Activated naive CD8-positive, alpha-beta T cell treated with anti-CD3 and anti-CD28 coated beads for 36 hours (primary cell): ENCODE measurements at places on chromosomes 2 and 18. TPM values are rescaled to one million over a fixed set of nuclear protein-coding genes. Genes with fewer than 3 reads are reported as not detected.
A peak's percentile ranks its signal among the peaks of the same experiment; 100 is the strongest.

Gene CREG2
- not detected for total RNA-seq

DNA sequence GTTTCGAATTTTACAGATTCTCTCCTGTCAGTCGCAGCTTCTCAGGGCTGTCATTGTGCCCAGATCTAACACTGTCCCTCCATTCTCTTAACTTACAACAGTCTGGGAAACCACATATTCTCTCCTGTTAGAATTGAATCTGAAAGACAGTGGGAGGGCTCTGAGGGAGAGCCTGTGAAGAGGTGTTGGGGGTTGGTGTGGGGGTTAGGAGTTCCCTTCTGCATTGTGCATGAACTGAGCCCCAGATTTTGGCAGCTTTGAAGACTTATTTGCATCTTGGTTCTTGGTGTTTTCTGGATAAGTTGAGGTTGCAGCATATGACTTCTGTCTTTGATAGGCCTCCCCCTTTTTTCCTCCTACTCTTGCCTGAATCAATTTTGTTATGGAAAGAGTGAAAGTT lies 64.1 kb downstream of the TANC1 start:
- no peaks in the 10 kb centered on the region for H3K27me3 ChIP-seq
- H3K4me1 ChIP-seq: no peaks in the 10 kb centered on the region
- H3K27ac ChIP-seq: no peak overlapping the region
- no peaks in the 10 kb centered on the region for H3K36me3 ChIP-seq
- DNase-seq: no peak
- no peak overlapping the region for H3K4me3 ChIP-seq

DNA sequence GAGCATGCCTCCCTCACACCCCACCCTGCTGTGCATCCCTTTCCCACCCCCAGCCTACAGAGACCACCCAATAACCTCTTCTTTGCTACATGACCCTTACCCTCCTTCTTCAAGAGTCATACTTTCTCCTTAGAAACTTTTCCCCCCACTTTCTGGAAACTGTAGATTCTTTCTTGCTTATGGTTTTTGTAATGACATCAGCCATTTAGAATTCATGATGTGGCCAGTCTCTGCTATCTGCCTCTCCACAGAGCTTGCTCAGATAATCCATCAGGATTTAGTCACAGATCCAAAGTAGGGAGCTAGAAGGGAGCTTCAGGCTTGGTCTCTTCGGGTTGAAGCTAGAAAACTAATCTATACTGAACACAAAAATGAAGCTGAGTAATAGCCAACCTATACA lies 36.5 kb downstream of the GALM start:
- no peak overlapping the region for H3K4me3 ChIP-seq
- H3K27me3 ChIP-seq: no peaks in the 10 kb centered on the region
- peaks cover 47% of the 10 kb centered on the region for H3K36me3 ChIP-seq

DNA sequence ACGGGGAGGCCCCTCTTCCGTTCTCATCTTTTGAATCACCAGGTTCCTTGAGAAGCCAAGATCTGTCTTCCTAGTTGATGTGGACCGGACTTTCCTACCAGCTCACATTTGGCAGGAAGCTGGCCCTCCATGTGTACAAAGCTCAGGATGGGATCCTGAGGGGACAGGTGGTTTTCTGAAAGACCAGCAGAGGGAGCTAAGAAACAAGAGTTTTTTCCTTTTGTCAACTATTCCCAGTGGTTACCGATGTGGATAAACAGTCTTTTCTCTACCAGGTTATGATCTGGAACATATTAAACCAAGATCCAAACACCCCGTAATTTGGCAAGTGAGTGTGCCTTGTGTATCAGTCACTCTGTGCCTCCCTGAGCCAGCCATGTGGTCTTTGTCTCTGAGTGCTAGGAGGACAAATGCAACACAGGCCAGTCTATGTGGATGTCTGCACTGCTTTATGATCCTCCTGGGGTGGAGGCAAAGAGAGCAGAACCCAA lies 25.1 kb upstream of the ARHGAP25 start:
- H3K4me1 ChIP-seq: peaks cover 26% of the 10 kb centered on the region
- no peaks in the 10 kb centered on the region for H3K36me3 ChIP-seq
- DNase-seq: no peak
- H3K27me3 ChIP-seq: no peaks in the 10 kb centered on the region
- H3K27ac ChIP-seq: peak overlapping the region; percentile 74
- no peak overlapping the region for H3K4me3 ChIP-seq

Gene LBH
- total RNA-seq: 85.0 TPM

DNA sequence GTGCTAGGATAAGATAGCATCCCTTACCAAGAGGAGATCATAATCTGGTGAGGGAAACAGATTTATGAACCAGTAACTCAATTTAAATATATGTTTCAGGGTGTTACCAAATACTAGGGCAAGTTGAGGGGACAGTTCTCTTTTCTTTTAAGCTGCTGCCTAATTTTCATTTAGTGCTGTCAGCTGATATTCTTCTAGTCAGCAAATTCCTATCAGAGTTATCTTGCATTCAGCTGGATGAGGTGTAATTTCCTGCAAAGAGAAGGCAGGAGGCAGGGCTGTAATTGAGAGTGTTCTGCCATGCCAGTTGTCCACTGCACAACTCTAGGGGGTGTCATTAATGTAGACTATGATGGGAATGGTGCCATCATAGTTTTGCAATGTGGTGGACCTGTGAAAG lies 141.3 kb upstream of the LHCGR start:
- no peak overlapping the region for H3K4me3 ChIP-seq
- H3K27me3 ChIP-seq: peaks cover 3% of the 10 kb centered on the region
- no peaks in the 10 kb centered on the region for H3K36me3 ChIP-seq

GRCh38 chr2:51263951-51264350 lies 232.0 kb upstream of the NRXN1 start:
- no peaks in the 10 kb centered on the region for H3K4me1 ChIP-seq
- H3K27ac ChIP-seq: no peak overlapping the region

DNA sequence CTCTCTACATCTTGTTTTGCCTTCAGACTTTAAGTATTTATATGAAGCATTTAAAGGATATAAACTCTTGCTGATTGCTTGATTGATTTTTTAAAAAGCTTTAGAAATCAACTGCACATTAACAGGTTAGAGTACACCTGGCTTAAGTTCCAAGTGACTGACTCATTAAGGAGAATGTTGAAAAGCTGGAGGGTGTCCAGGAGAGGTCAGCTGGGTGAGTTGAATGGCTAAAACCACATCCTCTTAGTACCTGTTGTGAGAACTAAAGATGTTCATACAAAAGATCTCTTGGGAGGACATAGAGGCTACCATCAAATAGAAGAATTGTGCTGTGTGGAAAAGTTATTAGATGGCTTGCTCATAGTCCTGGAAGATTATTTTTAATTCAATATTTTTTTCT lies 206.8 kb downstream of the TXNL1 start:
- no peaks in the 10 kb centered on the region for H3K36me3 ChIP-seq
- no peaks in the 10 kb centered on the region for H3K4me1 ChIP-seq
- H3K4me3 ChIP-seq: no peak overlapping the region
- peaks cover 3% of the 10 kb centered on the region for H3K27me3 ChIP-seq
- DNase-seq: no peak

GRCh38 chr2:178734518-178734917 lies 72.7 kb downstream of the TTN start:
- no peak overlapping the region for H3K4me3 ChIP-seq
- DNase-seq: no peak
- no peaks in the 10 kb centered on the region for H3K27me3 ChIP-seq
- H3K36me3 ChIP-seq: peaks cover 6% of the 10 kb centered on the region
- H3K4me1 ChIP-seq: no peaks in the 10 kb centered on the region
- no peak overlapping the region for H3K27ac ChIP-seq

Gene DUSP19
- 2.0 TPM for total RNA-seq

DNA sequence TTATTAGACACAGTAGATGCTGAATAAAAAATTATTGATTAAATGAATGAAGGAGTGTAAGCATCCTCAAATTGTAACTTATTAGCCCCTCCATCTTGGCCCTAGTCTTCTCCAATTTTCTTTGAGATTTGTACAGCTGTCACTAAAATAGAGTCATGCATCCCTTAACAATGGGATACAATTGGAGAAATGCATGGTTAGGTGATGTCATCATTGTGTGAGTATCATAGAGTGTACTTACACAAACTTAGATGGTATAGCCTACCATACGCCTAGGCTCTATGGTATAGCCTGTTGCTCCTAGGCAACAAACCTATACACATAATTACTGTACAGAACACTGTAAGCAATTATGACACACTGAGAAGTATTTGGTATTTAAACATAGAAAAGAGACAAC lies 38.3 kb upstream of the ZNF385B start:
- no peak overlapping the region for H3K4me3 ChIP-seq
- H3K4me1 ChIP-seq: no peaks in the 10 kb centered on the region
- DNase-seq: no peak

- no peaks in the 10 kb centered on the region for H3K36me3 ChIP-seq
- no peak overlapping the region for H3K27ac ChIP-seq
- H3K4me3 ChIP-seq: no peak overlapping the region
- DNase-seq: no peak
Measured at GRCh38 chr18:46478796-46479195, 178.2 kb downstream of the LOXHD1 start.

DNA sequence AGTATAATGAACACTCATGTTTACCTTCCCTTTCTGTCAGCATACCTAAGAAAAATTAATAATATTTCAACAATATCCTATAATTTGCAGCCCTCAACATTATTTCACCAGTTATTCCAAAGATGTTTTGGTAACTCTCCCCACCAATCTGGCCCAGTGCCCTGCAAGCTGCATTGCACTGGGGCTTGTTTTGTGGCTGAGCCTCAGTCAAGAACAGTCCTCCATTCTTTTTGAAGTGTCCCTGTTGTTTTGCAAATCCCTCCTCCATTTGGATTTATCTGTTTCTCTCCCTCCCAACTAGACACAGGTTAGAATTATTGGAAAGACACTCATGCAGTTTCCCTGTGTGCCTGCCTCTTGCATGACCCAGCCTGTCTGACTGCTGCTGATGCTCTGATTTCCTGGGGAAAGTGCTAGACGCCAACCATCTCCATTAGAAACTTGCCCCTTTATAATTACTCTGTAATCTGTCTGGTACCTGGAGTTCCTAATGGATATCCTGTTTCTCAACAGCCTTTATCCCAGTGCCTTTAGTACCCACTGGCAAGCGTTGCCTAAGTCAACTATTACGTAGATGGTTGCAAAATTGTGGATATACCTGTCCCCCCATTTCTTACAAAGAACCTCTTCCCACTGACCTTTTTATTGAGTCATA lies 60.2 kb downstream of the EIF5B start:
- peaks cover 26% of the 10 kb centered on the region for H3K36me3 ChIP-seq
- H3K27me3 ChIP-seq: no peaks in the 10 kb centered on the region
- no peak overlapping the region for H3K4me3 ChIP-seq
- DNase-seq: no peak
- peak overlapping the region; percentile 75 for H3K27ac ChIP-seq

Gene GMCL1
- 16.1 TPM for total RNA-seq

Gene SAP130
- total RNA-seq: 26.7 TPM

- H3K4me3 ChIP-seq: no peak overlapping the region
- no peaks in the 10 kb centered on the region for H3K4me1 ChIP-seq
- DNase-seq: no peak
- peaks cover 26% of the 10 kb centered on the region for H3K27me3 ChIP-seq
- H3K36me3 ChIP-seq: no peaks in the 10 kb centered on the region
- H3K27ac ChIP-seq: no peak overlapping the region
Measured at GRCh38 chr2:68340226-68341061, 20.7 kb upstream of the CNRIP1 start.

DNA sequence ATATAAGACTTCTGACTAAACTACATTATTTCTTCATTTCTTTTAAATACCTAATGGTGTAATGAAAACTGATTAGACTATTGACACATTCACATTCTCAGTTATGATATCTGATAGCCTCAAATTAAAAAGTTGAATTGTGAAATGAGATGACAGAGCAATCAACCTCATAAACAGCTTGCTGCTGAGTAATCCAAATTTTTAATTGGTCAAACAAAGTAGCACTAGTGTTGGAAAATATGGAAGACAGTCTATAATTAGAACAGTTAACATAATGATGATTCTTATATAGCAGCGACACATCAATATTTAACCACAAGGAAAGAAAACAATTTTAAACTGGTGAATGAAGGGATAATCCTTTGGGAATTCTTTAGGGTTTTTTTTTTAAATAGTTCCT lies 91.9 kb upstream of the LRP1B start:
- H3K4me1 ChIP-seq: no peaks in the 10 kb centered on the region
- H3K27ac ChIP-seq: no peak overlapping the region
- H3K36me3 ChIP-seq: no peaks in the 10 kb centered on the region
- no peak for DNase-seq
- H3K4me3 ChIP-seq: no peak overlapping the region

- peak overlapping the region; percentile 81 for H3K27ac ChIP-seq
- peaks cover 12% of the 10 kb centered on the region for H3K4me1 ChIP-seq
- H3K4me3 ChIP-seq: peak overlapping the region; percentile 1
- peak; percentile 59 for DNase-seq
Measured at GRCh38 chr2:128623776-128624761, 305.4 kb upstream of the HS6ST1 start.

DNA sequence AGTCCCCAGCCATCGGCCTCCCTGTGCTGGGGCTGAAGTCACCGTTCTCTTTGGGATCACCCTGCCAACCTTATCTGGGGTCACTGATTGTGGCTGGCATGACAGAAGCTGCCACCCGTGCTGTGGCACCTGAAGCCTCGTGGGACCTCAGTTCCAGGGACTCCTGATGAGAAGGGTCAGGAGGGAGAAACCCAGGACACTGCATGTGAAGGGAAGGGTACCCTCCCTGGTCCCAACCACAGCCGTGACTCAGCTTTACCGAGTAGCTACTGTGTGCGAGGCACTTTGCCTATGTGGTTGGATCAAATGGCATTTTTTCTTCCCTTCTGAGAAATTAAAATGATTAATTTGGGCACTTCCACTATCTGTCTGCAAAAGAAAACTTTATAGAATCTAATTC lies 64.4 kb downstream of the SP110 start:
- H3K27me3 ChIP-seq: no peaks in the 10 kb centered on the region
- no peak overlapping the region for H3K27ac ChIP-seq
- H3K4me1 ChIP-seq: peaks cover 9% of the 10 kb centered on the region
